ENCODE measurements at places on chromosomes 4 and X.

DNA sequence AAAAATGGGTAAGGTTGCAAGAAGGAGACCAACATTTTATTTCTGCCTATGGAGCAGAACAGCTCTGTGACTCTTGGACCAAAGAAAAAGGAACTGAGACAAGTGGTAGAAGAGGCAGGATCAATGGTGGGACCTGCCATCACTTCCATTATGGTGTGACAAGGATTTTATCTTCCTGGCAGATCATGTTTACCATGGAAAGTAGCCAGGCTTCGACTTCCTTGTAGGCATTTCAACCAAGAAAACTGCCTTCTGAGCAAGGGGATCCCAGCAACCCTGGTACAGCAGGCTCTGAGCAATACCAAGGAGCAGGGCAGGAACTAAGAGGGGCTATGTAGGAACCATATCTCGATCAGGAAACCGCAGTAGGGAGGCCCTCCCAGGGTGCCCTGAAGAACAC, 317.4 kb downstream of the IQCM start:
- no peak for DNase-seq

- no peak for DNase-seq
Measured at GRCh38 chrX:45622042-45622423, 421.4 kb upstream of the DIPK2B start.

- DNase-seq: no peak
Measured at GRCh38 chr4:106238820-106239420, 77.1 kb downstream of the TBCK start.

- no peak for DNase-seq
Measured at GRCh38 chr4:10333942-10334341, 123.3 kb downstream of the ZNF518B start.

DNA sequence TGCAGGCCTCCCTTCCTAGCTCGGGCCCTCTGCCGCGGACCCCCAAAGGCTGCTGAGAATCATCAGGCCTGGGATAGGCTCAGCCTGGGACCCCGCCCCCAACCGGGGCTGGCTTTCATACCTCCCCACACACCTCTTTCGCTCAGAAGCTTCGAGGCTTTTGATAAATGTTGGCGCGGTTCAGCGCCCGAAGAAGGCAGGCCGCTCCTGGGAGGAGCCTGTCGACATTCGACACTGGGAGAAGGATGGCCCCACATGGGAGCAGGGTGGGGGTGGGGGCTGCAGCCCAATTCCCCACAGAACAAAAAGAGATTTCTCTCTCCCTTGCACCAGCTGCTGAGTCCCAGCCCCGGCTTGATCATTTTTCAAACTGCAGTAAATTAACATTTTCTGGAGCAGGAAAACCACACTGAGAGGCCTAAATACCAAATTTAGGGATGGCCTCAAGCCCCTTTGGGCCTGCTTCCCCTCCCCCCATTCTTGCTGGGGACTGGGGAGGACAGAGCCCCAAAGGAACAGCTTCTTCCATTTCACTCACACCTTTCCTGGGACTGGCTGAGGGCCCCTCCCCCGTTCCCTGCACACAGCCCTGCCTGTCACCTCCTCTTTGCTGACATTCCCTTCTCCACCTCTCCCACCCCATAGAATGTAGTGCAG, 112.9 kb upstream of the PJA1 start:
- DNase-seq: no peak

GRCh38 chrX:7068939-7069367, 78.6 kb upstream of the STS start:
- DNase-seq: no peak

- no peak for DNase-seq
Measured at GRCh38 chr4:25976780-25977179, 62.8 kb downstream of the SMIM20 start.

- DNase-seq: no peak
Measured at GRCh38 chr4:122776916-122777315, 44.4 kb downstream of the BBS12 start.

GRCh38 chr4:186746581-186746980, 22.9 kb upstream of the FAT1 start:
- DNase-seq: no peak

DNA sequence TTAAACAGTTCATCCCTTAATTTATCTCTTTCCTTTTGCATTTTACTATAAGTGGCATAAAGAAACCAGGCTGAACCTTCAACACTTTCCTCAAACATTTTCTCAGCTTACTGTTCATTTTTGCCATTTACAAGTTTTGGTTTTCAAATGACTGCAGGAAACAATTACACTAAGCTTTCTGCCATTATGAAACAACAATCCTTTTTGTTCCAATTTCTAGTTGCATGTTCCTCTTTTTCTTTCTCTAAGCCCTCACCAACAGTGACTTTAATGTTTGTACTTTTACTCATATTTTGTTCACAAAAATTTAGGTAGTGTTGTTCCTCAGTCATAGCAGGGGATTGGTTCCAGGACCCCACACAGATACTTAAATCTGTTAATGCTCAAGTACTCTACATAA, 1526.1 kb downstream of the STIM2 start:
- DNase-seq: no peak

DNA sequence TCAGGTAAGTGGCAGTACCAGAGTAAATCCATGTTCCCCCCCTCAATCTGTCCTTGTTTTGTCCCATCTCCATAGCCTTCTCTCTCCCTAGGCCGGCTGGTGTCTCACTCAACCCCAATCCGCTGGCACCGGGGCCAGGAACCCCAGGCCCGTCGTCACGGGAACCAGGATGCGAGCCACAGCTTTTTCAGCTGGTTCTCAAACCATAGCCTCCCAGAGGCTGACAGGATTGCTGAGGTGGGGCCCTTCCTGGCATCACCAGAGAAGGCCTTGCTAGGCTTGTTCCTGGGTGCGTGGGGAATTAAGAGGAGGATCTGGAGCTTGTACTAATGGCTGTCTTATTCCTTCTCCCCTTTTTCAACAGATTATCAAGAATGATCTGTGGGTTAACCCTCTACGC, 2.7 kb downstream of the TSPYL2 start:
- no peak for DNase-seq

DNA sequence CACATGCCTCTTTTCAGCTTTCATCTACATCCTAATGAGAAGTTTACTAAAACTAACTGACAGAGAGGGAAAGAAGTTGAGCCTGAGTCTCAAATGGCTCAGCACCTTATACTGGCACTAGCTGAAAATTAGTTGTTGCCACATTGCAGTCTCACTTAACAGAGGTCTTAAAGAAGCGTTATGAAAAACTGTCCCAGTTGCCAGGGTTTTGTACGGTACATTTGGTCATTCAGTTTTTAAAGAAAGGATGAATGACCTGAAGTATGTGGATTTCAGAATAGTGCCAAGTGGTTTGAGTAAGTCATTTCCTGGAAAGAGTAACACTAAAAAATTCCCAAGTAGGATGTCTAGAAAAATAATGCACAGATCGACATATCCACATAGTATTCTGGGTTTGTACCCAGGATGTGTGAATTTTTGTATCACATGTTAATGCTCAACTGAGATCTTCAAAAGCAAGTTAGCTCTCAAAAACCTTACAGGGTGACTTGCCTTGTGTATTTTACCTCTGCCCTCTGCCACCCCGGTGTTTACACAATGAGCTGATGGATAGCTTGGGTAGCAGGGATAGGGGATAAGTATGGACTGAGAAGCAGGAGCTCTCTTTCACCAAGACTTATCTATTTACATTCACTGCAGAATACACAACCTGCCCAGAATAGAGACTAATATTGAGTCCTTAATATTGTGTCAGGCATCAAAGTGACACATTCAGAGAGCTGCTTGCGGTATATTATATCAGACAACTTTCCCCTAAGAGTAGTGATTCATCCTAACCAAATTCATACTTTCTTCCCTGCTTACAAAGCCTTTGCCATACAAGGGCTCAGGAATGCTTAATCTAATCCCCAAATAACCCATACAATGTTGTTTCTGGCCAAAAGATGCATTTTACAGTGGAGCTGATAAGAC, 1075.7 kb upstream of the PABPC4L start:
- no peak for DNase-seq

DNA sequence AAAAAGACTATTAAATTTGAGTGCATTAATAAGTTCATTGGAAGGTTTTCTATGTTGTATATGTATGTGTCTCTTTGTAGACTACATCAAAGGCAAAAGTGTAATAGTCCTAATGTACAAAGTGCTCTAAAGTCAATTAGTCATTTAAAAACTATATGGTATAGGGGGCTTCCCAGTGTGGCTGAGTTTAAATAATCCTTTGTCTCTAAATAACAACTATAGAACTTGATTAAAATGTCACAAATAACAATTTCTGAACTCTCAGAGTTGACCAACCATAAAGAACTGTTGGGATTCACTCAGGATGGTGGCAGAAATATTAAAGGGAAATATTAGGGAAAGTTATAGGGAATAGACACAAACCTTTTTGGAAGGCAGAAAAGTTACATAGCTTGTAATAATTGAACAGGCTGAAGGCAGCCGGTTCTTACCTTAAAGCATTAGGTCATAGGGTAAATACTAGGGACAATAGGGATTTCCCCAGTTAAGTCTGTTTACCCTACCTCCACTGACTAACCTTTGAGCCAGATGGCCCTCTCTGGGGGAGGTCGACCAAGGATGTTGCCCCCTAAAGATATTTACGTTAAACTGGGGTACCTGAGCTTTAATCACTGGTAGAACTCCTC, 1054.2 kb downstream of the ARAP2 start:
- DNase-seq: no peak

DNA sequence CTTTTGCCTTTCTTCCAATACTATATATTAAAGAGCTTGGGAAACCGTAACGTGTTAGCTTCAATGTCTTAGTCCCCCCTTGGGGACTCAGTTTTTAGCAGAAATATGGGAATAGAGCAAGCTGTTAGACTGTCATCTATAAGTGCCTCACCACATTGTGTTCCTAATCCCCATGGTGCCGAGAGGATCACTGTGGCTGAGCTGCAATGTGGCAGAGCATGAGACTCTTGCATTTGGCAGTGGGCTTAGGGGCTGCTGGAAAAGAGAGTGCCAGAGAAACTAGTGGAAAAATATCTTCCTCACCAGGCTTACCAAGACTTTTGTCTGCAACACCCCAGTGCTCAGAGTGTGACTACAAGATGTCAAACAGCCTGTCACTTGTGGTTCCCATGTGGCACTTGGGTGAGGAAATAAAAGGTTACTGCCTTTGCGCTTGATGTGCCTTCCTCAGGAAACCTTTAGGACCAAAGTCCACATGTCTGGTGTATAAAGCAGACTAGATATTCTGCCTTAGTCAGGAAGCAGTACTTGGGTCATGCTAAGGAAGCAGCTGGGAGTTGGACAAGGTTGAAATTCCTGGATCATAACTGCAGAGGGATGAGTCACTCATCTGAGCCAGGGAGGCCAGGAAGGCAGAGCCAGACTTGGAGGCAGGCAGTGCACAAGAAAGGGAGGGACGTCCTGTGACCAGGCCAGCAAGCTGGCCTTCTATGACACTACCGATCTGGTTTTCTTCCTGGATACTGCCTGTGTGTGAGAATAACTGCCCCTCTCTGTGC, 9.7 kb upstream of the MAGEA4 start:
- DNase-seq: no peak

DNA sequence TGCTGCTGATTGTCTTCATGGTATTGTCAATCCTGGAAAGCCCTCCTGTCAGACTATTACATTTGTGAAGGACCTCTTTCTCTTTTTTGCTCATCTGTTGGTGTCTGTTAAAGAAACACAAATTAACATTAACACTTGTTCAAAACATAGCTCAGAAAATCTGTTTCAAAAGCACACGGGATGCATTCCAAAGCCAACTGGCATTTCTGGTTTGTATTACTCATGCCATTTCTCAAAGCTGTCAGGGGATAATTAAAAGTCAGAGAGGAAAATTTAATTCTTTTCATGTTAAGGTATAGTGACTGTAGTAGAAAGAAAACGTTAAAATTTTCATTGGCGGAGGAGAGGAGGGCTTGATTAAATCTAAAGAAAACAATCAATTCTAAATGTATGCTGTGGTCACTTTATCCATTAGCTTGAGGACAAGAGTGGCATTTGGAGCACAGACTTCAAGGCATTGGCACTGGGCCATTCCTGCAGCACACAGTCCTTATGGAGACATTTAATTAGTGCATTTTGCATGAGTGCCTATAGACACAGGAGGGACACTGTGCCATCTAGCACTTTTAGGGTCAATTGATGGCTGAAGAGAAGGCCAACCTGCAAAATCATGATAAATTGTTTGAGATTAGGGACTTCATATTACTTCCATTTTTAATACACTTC, 21.2 kb upstream of the GLRA2 start:
- DNase-seq: no peak

DNA sequence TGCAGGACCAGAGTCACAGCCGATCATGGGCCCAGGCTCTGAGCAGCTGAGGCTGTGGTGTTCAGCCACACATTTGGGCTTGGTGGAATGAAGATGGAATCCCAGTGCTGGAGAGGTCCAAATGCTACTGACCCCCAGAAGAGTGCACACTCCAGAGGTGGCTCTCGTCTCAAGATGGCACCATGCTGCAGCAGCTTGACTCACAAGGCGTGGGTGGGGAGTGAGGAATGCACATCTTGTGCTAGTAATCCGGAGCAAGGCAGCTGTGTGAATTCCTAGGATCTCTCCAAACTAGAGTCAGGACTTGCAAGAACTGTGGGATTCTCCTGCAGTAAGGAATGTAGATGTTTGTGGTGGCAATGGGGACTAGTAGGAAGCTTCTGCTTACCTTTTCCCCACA, 28.7 kb downstream of the RAB28 start:
- DNase-seq: no peak

- DNase-seq: no peak
Measured at GRCh38 chr4:6806924-6807626, 24.5 kb downstream of the KIAA0232 start.

DNA sequence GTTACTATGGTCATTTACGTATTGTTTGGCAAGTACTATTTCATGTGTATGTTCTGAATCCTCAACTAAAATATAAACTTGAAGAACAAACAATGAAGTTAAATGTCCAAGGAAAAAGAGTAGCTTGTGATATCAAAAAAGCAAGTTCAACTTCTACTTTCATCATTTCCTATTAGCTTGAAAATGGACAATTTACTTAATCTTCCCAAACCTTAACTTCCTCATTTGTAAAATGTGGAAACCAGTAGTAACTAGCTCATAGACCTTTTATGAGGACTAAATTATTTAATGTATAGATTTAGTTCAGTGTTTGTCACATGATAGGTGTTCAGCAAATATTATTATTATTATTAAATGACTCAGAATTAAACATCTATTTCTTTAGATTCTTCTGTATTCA, 276.8 kb upstream of the TET2 start:
- no peak for DNase-seq

- no peak for DNase-seq
Measured at GRCh38 chrX:17703201-17703600, 34.1 kb upstream of the SCML1 start.

GRCh38 chrX:110965409-110966090, 130.4 kb upstream of the PAK3 start:
- DNase-seq: no peak

DNA sequence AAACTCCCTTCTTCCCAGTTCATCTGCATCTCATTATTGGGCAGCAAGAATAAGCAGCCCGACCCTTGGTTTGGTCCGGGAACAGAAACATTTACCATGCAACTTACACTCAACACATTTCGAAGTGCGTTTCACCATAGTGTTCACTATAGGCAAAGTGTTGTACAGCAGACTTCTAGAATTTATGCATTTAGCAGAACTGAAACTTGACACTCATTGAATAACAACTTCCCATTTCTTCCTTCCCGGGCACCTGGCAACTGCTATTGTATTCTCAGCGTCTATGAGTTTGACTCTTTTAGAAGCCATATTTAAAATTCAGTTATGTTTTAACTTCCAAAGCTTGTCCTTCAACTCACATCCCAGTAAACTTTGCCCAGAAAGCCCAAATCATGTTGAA, 840.6 kb downstream of the NLGN4X start:
- DNase-seq: no peak
